Substantia nigra (tissue), 51 donors: ENCODE measurements at places on chromosomes 11 and 22.
A peak's percentile ranks its signal among the peaks of the same experiment; 100 is the strongest.

DNA sequence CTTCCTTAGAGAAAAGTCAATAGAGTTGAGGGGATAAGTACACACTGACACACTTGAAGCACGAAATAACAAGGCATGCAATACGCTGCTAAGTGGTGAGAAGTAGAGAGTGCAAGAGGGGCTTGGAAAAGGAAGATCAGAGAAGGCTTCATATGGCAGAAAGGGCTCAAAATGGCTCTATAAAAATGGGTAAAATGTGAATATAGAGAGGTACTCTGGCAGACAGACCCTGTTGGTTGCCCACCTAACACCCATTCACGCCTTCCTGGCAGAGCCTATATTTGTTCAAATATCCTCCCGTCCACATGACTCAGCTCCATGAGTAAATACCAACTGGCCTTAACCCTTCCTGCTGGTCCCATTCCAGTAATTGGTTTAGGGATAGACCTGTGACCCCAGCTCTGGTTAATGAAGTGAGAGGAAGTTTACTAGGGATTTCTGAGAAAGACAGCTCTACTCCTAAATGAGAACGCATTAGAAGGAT is 38.9 kb upstream of the CCDC34 start:
- no peak for DNase-seq

GRCh38 chr11:133693110-133693509 is 152.2 kb downstream of the SPATA19 start:
- no peak for DNase-seq

- no peak for DNase-seq
Measured at GRCh38 chr11:35721651-35722282, 59.2 kb downstream of the TRIM44 start.

DNA sequence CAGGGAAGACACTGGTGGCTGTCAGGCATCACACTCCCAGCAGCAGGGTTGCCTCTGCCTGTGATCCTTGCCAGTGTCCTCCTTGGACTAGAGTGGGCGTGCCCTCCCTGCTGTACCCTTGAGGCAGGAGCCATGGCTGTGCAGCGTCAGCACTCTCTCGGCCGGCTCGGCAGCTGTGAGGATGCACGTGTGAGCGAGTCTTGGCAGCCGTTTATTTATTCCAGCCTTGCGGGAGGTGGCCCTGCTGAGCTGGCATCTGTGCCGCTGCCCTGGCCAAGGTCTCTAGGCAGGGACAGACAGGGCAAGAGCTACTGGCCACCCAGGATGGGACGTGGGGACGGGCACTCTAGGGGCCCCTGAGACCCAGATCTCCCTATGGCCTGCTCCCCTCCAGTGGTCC is 33.9 kb downstream of the TSPAN4 start:
- peak; percentile 28 for DNase-seq

GRCh38 chr11:16926883-16927626 is 87.2 kb downstream of the PLEKHA7 start:
- no peak for DNase-seq

- DNase-seq, result no peak
Measured at GRCh38 chr22:35638001-35638400, 10.2 kb upstream of the APOL6 start.

- DNase-seq, result peak; percentile 63
Measured at GRCh38 chr11:20363500-20364340, at the start of gene HTATIP2. HTATIP2 (plus strand) TSS chr11:20363714; CDS start chr11:20364238, 524 bp downstream.

- no peak for DNase-seq
Measured at GRCh38 chr22:36936362-36937116, 23.1 kb downstream of the CSF2RB start.

DNA sequence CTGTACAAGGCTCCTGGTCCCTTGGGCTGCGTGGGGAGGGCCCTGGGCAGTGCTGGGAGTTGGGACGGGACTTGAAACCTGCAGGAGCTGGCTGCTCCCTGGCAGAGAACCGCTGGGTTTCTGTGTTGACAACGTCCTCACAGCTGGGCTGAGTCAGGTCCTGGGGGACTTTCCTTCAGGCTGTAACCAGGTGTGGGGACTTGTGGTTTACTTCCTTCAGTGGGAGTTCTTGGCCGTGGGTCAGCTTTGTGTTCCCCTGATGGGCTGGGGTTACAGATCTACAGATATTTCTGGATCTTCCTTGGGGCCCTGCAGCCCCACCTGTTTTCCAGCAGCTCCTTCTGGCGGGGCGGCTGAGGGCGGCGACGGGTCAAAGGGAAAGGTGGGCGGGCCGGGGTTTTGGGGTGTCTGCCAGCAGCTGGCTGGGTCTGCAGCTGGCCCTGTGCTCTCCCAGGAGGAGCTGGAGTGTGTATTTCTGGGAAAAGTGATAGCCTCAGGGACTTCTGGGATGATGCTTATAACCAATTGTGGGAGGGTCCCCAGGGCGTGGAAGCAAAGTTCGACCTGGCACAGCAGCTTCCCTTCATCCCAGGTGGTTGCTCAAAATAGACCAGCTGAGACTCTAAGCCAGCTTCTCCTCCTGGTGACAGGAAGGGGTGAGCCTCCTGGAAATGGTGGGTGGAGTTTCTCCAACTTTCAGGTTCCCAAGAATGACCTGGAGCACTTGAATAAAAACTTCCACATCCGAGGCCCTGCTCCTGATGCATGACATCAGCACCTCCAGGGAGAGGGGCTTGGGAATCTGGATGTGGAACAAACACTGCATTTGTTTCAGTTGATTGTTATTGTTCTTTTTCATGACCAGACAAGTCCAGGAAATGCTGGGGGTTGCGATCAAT is 19.1 kb downstream of the ST14 start:
- no peak for DNase-seq

DNA sequence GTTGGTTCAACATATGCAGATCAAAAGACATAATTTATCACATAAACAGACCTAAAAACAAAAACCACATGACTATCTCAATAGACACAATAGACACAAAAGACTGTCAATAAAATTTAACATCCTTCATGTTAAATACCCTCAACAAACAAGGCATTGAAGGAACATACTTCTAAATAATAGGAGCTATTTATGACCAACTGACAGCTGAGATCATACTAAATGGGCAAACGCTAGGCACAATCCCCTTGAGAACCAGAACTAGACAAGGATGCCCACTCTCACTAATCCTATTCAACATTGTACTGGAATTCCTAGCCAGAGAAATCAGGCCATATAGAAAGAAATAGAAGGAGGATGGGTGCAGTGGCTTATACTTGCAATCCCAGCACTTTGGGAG is 50.3 kb upstream of the GLYAT start:
- DNase-seq, result no peak

GRCh38 chr22:36419177-36419911 is 31.6 kb upstream of the MYH9 start:
- DNase-seq, result no peak

DNA sequence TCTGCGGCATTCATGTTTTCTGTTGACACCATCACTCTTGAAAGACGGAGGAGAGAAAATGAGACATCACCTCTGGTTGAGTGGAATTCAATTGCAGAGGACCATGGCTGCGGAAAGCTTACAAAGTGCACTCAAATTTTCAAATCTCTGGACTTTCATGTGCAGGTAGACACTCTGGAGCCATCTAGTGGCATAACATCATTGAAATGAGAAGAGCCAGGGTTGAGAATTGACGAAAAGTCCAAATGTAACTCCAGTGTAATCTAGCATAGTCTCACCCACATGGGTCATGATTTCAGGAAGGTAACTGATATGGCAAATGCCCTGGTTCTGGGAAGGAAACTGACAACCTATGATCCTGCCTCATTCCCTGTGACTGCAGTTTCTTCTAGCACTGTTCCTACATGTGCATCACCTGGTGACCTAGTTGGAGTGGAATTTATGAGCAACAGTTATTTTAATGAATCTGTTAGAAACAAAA is 687.8 kb downstream of the KCNA4 start:
- DNase-seq, result no peak

GRCh38 chr11:100705447-100705846 is 18.4 kb downstream of the ARHGAP42 start:
- no peak for DNase-seq

DNA sequence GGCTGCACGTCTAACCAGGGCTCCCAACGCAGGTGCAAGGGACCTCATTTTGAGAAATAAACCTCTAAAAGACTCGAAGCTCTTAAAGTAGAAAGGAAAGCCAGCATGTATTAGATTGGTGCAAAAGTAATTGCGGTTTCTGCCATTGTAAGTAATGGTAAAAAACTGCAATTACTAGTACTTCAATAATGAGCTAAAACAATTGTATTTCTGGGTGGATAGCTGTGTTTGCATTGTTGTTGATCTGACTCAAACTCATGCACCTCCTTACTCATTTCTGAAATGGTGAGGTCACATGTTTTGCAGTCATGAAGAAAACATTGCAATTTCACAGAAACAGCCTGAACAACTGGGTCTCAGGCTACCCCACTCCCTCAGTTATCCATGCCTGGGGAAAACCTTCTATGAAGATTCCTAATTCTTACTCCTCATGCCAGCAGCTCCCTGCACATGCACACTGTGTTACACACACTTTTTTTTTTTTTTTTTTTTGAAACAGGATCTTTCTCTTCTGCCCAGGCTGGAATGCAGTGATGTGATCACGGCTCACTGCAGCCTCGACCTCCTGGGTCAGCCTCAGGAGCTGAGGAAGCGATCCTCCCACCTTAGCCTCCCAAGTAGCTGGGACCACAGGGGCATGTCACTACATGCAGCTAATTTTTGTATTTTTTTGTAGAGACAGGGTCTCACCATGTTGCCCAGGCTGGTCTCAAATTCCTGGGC is 24.6 kb downstream of the VWCE start:
- DNase-seq, result no peak

DNA sequence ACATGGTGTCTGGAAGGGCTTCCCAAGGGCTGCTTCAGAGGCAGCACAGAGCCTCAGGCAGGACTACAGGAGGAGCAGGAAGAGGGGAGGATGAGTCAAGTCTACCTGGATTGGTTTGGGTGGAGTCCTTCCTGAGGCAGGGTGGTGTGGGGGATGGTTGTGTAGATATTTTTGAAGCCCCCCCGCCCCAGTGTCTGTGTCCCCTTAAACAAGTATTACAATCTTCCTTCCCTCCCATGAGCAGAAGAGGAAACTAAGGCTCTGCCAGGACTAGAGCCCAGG is 34.7 kb upstream of the FCHSD2 start:
- DNase-seq, result no peak

DNA sequence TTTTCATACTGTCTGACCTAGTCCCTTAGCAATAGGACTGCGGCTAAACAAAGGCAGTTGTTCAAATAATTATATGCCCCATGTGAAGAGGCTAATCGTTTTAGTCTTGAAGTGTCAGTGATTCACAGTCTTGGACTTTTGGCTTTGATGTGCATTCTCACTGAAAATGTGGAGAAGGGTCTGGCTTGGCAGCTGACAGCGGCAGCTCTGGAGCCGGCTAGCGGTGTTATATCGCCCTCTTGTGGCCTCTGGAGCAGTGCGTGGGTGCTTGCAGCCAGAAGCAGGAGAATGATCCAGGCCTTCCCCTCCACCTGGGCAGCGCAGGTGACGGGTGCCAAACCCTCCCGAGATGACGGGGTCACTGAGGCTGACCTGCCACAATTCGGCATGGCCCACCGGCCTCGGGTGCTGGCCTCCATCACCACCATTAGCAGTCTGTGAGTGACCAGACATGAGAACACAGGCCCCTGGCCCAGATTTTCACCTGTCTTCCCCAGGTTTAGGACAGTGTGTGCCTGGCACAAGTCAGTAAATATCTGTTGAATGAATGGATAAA is 90.3 kb upstream of the PITPNB start:
- DNase-seq, result peak; percentile 44

GRCh38 chr11:134951305-134951700 is 539.3 kb upstream of the B3GAT1 start:
- no peak for DNase-seq

- DNase-seq, result no peak
Measured at GRCh38 chr11:108037636-108038035, 28.9 kb downstream of the CUL5 start.

- no peak for DNase-seq
Measured at GRCh38 chr11:92911478-92911877, 58.0 kb upstream of the MTNR1B start.

DNA sequence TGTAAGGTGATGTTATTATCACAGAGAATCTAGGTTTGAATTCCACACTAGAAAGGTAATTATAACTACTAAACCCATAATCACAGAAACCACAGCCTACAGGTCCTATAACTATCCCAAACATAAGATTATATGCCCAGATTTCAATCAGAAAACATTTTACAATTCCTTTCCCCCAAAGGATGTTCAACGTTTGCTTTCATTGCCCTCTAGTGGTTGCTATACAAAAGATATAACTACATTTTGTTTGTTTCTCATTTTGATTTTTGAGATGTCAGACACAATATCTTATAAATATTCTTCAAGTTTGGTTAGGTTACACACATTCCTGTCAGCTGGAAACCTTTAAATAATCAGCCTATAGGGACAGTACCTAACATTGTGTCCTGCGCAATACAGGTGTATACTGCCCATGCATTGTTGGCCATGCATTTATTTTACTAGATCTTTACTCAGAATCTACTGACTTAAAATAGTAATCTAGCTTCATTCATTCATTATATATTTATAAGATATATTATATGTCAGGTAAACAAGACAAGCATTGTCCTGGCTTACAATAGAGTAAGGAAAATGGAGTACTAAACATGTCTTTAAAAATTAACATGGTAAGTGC is 530.5 kb upstream of the CCDC90B start:
- DNase-seq, result no peak

DNA sequence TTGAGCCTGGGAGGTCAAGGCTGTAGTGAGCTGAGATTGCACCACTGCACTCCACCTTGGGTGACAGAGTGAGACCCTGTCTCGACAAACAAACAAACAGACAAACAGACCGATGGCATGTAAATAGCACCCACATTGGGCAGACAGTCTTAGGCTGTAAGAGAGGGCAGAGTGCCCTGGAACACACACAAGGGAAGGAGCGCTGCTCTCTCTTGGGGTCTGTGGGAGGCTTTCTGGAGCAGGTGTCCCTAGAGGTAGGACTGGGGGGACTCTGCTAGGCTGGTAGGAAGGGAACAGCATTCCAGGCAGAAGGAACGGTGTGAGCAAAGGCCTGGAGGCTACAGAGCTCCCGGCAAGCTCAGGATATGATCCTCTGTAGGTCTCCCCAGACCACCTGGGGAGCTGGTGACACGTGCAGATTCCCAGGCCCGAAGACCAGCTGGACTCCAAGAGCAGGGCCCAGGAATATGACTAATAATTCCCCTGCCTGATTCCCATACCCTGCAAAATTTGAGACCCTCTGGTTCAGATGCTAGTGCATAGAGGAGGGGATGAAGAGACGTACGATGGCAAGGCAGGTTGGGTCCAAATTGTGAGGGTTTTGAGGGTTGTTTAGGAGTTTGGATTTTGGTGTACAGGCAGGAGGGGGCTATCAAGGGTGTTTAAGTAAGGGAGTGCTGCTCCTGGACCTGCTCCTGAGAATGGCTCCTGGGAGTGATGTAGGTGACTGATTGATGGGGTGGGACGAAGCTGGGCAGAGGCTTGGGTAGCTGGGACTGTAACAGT is 11.6 kb downstream of the SMIM38 start:
- DNase-seq, result no peak

GRCh38 chr22:45878051-45878781 is 98.7 kb downstream of the WNT7B start:
- DNase-seq, result no peak

DNA sequence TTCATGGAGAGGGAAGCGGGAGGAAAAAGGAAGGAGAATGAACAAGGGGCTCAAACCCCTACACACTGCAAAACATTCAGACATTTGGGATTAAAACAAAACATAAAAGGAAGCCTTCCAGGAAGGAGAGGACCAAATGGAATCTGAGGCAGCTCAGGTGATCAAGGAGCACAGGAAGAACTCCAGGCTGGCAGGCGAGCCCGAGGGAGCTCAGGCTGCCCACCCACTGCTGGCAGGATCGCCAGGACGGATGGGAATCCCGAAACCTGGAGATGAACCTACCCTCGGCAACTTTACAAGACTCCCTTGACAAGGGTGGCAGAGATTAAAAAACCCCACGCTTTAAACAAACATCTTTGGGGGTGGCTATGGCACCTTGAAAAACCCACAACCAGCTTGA is 5.0 kb upstream of the PYGM start:
- DNase-seq, result no peak
